ENCODE measurements at places on chromosomes 2 and 18.

DNA sequence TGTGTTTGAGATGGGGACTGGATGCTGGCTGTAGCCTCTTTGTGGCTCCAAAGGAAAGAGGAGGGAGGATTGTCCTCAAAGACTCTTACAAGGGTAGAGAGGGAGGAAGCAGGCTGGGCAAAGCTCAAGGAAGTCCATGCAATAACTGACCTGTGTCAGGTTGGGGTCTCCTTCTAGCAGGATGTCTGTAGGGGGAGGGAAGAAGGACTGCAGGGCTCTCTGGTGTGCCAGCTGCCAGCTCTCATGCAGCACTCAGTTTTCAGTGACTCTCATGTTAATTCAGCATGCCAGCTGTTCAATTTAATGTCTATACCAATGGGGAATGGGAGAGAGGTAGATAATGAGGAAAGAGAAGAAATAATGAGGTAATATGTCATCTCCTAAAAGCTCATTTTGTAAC lies 85.3 kb upstream of the RANBP2 start:
- no peak for DNase-seq

DNA sequence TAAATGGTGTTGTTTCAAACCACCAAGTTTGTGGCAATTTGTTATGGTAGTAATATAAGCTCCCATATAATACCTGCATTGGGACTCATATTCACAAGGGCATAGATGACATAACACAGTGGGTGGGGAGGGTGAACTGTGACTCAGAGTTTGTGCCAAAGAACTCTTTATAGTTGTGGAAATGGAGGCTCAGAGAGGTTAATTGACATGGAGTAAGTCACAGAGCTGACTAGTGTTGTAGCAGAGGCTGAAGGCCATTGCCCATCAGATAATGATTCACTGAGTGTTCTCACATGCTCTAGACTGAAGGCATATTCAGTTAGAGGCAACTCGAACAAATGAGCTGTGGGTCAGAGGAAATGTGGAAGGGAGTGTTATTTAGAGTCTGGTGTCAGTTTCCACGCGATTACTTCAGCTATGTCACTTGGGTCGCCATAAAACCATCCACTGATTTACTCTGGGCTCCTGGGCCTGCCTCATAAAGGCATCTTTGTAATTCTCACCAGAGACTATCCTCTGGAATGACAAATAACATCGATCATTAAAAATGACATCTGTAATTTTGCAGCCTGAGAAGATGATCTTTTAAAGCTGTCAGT lies 264.7 kb downstream of the CCDC85A start:
- no peak for DNase-seq

GRCh38 chr2:101809698-101810097 lies 112.2 kb downstream of the MAP4K4 start:
- no peak for DNase-seq

- DNase-seq, result no peak
These were observed 1.4 kb upstream of the POLR1B start for GRCh38 chr2:112540906-112541305.

GRCh38 chr2:39409697-39410389 lies 27.2 kb downstream of the MAP4K3 start:
- DNase-seq, result no peak

DNA sequence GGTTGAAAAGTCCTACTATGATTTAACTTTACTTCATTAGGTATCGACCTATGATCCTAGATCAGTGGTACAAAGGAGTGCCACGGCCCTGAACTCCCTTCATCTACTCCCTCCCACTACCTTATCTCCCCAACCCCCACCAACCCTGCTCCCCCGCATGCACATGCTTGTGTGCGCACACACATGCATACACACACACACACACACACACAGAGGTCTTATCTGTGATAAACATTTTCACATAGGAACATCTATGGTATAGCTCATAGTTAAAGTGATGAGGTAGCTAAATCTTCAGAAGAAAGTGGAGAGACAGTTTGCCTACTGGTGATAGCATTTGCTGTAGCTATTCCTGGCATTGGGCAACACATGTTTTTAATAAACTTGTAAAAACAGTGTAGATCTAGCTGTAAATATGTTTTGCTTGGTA lies 471.3 kb downstream of the ZEB2 start:
- no peak for DNase-seq

DNA sequence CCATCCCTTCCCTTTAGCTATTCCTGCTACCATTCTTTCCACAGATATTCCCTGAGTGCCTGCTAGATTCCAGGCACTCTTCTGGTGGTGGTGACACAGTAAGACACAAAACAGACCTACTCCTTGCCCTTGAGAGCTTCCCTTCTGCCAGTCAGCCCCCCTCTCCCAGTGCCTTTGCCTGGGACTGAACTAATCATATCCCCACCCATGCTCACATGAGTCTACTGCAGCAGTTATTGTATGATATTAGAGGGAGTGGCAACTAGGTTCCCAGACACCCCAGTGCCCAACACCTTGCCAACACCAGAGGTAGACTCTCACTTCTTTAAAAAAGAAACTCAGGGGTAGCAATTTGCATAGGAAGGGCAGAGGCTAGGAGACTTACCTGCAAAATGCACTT lies 7.2 kb upstream of the LBH start:
- DNase-seq, result no peak

- no peak for DNase-seq
These were observed 382.3 kb upstream of the NXPH2 start for GRCh38 chr2:139162456-139162855.

DNA sequence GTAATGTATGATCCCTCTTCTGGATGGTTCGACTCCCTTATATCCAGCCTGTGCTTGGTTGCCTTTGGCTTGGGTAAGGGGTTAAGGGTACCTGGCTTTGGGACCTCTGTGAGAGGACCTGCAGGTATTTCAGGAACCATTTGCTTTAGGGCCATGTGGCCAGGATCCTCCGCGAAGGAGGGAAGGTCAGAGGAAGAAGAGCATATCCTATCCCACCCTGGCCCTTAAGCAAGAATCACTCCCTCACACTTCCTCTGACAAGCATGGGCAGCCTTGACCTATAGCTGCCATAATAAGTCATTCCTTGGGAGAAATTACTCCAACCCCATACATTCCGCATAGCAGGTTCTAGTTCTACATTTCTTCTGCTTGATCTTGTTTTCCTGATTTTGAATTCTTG lies 59.1 kb upstream of the TXNDC2 start:
- DNase-seq, result no peak

DNA sequence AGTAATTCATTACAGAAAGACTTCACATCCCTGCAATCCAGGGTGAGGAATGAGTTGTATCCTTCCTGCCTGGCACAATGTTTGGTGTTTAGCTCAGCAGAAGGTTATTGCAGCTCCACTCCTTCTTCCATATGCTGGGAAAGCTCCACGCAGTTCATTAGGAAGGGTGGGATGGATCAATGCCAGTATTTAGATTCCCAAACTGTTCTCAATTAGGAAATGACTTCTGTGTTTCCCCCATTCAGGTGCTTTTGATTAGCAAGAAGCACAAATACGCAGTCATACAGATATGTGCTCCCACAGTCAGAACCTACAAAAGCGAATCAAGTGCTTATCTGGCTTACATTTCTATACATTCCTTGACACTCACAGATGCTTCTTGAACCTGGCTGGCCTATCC lies 340.6 kb downstream of the NYAP2 start:
- DNase-seq, result no peak

DNA sequence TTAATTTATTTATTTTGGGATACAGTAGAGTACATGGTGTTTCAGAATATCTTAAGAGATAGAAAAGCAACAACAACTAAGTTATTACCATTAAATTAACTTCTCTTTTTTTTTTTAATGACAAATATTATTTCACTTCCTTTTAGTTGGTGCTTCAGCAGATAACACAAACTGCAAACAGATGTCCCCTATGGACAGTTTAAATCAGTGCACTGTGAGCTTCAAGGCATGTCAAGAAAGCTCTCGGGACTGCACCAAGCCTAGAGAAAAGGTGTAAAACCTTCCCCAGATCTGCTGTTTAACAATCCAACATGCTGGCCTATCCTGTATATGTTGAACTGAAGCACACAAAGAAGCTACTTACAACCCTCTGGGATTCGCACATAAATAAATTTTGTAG lies 122.7 kb downstream of the TCF4 start:
- no peak for DNase-seq

GRCh38 chr2:203739351-203739750 lies 32.9 kb downstream of the CD28 start:
- DNase-seq, result no peak

- no peak for DNase-seq
These were observed 204.7 kb upstream of the ITGA4 start for GRCh38 chr2:181252262-181253148.

- no peak for DNase-seq
These were observed 38.9 kb upstream of the PNO1 start for GRCh38 chr2:68118816-68119215.

- no peak for DNase-seq
These were observed 71.2 kb downstream of the EPAS1 start for GRCh38 chr2:46368401-46368800.
